ENCODE measurements at places on chromosomes 5 and 9.

DNA sequence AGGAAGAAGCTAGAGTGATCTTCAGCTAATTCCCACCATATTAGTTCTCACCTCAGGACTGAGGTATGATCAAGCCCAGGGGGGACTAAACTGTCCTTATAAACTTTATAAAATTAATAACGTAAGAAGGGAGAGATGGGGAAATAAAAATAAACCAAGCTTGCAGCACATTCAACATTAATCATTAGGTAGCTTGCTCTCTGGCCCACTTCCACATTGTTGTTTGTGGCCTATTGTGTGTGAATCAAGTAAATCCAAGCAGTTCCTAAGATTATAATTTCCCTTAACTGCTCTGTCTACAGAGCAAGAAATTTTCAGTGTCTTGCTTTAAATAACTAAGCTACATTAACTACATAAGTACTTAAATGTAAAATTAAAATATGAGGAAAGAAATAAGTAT is 131.3 kb upstream of the ABCA1 start:
- DNase-seq: no peak

DNA sequence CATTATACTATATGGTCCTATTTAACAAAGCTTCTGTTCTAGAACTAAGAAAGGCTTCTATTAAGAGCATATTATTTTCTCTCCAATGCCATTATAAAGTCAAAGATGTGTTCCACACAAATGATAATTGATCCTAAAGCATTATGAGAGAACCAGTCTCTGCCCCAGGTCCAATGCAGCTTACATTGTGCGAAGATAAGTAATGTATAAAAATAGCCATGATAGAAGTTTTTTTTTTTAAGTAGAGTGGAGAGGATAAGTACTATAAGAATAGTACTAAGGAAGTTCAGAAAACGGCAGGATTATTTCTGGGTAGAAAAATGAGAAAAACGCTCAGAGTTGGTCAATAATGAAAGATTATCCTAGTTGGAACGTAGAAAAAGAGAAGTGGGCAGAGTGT is 15.6 kb downstream of the UBTD2 start:
- DNase-seq: no peak

DNA sequence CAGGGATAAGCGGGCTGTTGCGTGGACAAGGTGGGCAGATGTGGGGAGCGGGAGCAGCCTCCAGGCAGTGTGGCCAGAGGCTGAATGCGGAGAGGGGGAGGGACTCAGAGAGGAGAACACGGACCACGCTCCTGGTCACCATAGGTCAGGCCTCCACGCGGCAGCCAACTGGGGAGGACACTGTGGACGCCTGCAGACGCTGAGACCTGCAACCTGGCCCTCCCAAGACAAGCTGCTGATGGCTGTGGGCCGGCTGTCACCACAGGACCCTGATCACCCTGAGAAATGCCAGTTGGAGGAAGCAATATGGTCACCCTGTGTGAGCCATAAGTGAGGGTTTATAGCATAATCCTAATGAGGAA is 16.8 kb downstream of the LPCAT1 start:
- no peak for DNase-seq

- DNase-seq: no peak
Observed at GRCh38 chr5:14428302-14429081, 153.1 kb upstream of the OTULINL start.

Measured in AG09309 (cell line).